Uterus (tissue), 4 donors: ENCODE measurements at places on chromosomes 3 and 15.
A peak's percentile ranks its signal among the peaks of the same experiment; 100 is the strongest.

- no peaks in the 10 kb centered on the region for H3K4me1 ChIP-seq
- H3K27me3 ChIP-seq = no peaks in the 10 kb centered on the region
- H3K4me3 ChIP-seq = no peak overlapping the region
- DNase-seq = peak; percentile 46
- H3K36me3 ChIP-seq = no peaks in the 10 kb centered on the region
Observed at GRCh38 chr15:65194826-65195547, 9.8 kb upstream of the CLPX start.

- H3K27ac ChIP-seq = no peak overlapping the region
- no peaks in the 10 kb centered on the region for H3K36me3 ChIP-seq
- H3K27me3 ChIP-seq = no peaks in the 10 kb centered on the region
Observed at GRCh38 chr3:111797171-111797615, 61.9 kb upstream of the PHLDB2 start.

GRCh38 chr15:67781907-67782690 lies 43.2 kb upstream of the SKOR1 start:
- no peak overlapping the region for H3K27ac ChIP-seq
- no peak for DNase-seq
- no peaks in the 10 kb centered on the region for H3K27me3 ChIP-seq

GRCh38 chr15:87419344-87419743 lies 837.2 kb downstream of the NTRK3 start:
- DNase-seq = no peak
- no peaks in the 10 kb centered on the region for H3K27me3 ChIP-seq
- H3K36me3 ChIP-seq = no peaks in the 10 kb centered on the region
- no peaks in the 10 kb centered on the region for H3K4me1 ChIP-seq

DNA sequence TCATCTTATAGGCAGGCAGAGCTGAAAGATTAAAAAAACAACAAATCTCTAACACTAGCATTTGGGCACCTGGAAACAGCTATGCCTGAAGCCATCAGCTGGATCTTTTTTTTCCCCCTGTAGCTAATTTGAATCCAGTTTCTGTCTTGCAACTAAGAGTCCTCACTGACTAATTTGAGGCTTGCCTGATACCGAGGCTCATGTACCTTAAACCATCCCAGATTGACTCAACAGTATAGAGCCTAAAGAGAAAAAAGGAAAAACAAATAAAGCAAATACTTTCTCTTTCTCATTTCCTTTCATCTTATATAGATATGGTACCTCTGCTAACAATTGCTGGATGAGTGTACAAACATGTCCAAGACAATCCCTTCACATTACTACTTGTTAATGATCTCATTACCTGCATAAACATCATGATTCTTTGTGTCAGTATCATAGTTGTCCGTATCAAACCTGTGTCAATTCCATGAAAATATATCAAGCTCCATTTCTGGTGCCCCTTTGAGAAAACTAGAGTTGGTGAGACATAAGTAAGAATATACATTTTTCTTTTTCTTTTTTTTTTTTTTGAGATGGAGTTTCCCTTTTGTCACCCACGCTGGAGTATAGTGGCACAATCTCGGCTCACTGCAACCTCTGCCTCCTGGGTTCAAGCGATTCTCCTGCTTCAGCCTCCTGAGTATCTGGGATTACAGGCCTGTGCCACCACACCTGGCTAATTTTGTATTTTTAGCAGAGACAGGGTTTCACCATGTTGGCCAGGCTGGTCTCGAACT lies 43.1 kb downstream of the BHLHE40 start:
- no peaks in the 10 kb centered on the region for H3K36me3 ChIP-seq
- DNase-seq = no peak
- H3K4me3 ChIP-seq = no peak overlapping the region
- no peaks in the 10 kb centered on the region for H3K27me3 ChIP-seq

GRCh38 chr15:99084965-99085364 lies 19.9 kb upstream of the SYNM start:
- H3K4me1 ChIP-seq = no peaks in the 10 kb centered on the region
- no peak overlapping the region for H3K4me3 ChIP-seq
- H3K27me3 ChIP-seq = no peaks in the 10 kb centered on the region
- DNase-seq = no peak
